ENCODE measurements at places on chromosomes 16 and 17.

DNA sequence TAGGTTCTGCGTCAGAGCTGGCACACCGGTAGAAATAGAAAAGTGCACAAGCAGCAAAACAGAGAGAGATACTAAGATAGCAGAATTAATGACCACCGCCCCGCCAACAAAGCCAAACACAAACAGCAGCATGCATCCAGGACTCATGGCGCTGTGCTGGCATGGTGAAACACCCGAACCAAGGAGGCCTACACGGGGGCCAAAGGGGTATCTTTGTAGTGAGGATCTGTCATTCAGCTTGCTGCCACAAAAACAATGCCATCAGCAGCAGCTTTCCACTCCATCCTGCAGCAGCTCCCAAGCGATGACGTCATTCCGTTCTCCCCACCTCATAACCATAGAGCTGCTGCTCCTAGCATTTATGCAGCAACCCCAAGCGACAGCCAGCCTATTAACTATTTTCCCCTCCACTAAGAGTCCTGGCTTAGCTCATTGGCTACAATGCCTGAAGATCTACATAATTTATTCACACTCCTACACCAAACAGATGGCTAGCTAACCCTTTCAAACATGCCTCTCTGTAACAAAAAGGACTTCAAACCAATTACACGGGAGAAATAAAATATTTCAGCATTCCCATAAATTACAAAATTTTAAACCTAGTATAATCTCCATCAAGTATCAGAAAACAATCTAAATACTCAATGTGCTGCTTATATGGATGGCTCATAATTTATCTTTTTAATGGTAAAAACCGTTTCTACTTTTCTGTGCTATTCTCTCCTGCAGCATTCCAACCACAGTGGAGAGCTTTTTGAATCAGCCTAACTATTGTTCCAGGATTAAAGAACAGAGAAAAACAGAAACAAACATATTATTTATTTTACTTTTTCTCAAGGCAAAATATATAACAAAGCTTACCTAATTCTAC, 73.9 kb downstream of the SPAG9 start:
- DNase-seq, result no peak

GRCh38 chr17:14068542-14069250, 608 bp upstream of the COX10 start:
- no peak for DNase-seq

- peak; percentile 73 for DNase-seq
These were observed 42.0 kb downstream of the ADCY7 start for GRCh38 chr16:50308237-50308965.

GRCh38 chr17:34606763-34607162, 27.4 kb downstream of the TMEM132E start:
- DNase-seq, result no peak

DNA sequence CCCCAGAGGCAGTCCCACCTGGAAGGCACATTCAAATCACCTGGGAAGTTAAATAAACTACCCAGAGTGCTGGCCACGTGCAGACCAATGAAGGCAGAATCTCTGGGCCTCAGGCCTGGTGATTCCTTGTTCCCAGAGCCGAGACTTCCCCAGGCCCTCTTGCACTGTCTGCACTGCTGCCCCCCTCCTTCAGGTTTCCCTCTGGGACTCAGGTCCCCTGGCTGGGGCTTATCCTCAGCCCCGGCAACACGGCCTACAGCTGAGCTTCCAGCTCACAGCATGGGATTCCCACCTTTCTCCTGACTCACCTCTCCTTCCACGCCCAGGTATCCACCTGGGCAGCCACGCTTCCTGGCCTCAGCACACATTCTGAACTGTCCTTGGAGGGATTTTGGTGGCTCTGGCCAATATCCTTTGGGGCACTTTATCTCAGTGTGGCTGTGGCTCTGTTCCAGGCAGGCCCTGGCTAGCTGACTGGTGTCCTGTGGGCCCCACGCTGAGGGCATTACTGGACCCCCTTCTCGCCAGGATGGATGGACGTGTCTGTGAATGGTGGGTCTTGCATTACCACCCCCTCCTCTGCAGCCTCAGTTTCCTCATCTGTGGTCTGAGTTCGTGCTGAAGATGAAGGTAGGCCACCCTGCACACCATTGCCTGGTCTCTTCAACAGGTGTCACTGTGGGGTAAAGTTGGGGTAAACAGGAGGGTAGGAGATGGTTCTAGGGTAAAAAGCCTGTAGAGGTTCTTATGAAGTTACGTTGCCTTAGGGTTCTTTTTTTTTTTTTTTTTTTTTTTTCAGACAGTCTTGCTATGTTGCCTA, 165.7 kb downstream of the IRF8 start:
- no peak for DNase-seq

Data from coronary artery (tissue), 2 donors.